NCI-H82 (cell line): ENCODE measurements at places on chromosomes 7 and 10.
A peak's percentile ranks its signal among the peaks of the same experiment; 100 is the strongest.

GRCh38 chr10:86390337-86391120 is 23.9 kb upstream of the GRID1 start:
- peak; percentile 76 for DNase-seq

- no peak for DNase-seq
Observed at GRCh38 chr10:52858722-52859121, 86.1 kb upstream of the MBL2 start.

DNA sequence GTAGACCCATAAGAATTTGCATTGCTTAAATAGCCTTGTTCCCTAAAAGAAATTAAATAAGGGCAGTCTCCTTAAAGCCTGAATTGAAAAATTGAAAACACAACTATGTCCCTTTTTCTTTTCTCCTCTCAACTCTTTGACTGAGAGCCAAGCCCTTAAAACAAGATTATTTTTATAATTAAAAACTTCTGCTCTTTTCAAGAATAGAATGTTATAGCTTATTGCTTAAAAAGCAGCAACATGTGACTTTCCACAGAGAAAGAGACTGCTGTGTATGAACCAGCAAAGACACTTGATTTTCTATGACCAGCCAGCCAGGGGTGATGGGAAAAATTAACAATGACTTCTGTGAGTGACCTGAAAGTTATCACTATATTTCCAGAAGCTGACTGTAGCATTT is 295.2 kb upstream of the CELF2 start:
- DNase-seq = no peak

DNA sequence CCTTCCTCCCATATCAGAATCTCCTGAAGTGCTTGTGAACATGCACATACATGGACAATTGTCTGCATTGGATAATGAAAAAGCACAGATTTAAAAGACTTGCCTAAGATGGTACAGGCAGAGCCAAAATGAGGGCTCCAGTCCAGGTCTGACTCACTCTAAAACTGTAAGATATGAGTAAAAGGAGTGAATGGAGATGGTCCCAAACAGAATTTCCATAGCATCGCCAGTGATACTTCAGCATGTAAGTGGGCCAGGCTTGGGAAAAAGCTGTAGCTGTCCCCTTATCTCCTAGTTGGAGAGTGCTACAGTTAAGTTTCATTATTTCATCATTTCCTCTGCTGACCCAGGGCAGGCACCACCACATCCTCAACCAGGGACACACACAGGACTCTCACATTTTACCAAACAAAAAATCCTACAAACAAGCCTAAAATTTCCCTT is 26.4 kb upstream of the IL6 start:
- DNase-seq = no peak

GRCh38 chr10:59934701-59935100 is 28.3 kb upstream of the CCDC6 start:
- no peak for DNase-seq

- DNase-seq = no peak
Observed at GRCh38 chr7:133784486-133785001, 342.6 kb upstream of the LRGUK start.

DNA sequence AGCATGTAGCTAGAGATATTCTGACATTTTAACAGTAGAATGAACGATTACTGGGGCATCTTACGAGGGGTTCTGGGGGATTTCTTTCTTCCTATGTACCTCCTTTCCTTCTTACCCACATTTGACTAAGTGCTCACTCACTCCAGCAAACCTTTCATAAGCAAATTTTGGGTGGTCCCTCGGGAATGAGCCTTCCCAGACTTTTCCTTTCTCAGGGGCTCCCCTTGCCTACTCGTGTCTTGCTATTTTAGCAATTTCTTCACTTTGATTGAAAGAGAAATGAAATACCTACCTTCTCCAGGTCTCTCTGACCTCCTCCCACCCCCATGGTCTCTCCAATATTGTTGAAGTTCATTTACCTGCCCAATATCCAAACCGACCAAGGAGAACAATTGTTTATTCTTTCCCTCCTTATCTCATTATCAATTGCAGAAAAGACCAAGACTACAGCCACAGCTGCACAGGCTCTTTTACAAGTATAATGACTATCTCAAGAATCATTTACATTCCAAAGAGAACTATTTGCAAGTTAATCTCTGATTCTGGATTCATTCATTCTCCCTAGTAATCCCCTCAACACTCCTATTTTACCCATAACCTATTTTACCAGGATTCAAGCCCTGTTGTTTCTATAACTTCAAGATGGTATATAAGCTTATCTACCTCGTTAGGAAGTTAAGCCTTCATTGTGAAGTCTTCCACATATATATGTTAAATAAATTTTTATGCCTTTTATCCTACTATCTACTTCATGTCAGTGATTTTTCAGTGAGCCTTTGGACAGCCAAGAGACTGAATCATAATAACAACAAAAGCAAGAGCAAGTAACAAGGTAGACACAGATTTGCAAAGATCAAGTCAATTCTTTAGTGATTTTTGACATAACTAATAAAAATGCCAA is 480.6 kb downstream of the IPMK start:
- no peak for DNase-seq

DNA sequence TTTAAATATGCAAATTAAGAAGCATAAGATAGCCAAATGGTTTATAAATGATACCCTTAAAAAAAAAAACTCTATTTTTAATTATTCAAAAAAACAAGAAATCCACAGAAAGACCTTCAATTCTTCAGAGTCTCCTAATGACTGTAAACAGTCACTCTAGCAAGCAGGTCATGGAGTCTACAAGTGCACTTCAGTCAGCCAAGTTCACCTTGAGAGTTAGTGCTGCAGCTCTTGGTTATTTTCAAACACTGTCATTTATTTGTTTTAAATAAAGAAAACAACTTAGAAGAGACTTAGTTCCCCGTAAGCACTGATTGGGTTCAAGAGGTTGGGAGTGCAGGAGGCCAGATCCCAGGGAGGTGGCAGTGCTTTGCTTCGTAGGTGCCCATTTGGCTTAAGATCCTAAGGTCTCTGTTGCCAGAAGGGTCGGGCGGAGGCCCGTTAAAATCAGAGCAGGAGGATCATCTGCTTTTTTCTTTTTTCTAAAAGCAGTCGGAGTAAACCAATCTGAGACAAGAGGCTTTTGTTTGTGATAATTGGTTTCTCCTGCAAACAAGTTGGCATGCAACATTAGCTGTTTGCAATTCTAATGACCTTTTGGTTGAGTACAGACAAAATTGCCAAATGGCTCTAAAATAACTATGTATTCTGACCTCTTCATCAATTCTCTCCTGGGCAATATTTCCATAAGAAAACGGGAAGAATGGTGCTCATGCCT is 86.4 kb upstream of the ELMO1 start:
- no peak for DNase-seq

- DNase-seq = no peak
Observed at GRCh38 chr10:73840056-73840402, 28.6 kb upstream of the NDST2 start.

DNA sequence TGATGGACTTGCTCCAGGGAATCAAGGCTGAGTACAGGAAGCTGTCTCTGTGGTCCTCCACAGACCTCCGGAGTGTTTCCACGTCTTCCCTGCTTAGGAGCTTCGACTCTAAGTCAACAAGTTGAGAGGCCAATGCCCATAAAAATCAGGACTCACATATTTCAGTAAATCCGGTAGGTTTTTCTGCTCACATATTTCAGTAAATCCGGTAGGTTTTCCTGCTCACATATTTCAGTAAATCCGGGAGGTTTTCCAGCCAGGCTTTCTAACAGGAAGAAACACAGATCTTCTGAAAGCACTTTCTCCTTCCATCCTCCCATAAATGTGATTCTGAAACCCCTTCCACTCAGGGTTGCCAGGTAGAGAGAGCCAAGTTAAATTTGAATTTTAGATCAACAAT is 340.1 kb upstream of the SHH start:
- no peak for DNase-seq

DNA sequence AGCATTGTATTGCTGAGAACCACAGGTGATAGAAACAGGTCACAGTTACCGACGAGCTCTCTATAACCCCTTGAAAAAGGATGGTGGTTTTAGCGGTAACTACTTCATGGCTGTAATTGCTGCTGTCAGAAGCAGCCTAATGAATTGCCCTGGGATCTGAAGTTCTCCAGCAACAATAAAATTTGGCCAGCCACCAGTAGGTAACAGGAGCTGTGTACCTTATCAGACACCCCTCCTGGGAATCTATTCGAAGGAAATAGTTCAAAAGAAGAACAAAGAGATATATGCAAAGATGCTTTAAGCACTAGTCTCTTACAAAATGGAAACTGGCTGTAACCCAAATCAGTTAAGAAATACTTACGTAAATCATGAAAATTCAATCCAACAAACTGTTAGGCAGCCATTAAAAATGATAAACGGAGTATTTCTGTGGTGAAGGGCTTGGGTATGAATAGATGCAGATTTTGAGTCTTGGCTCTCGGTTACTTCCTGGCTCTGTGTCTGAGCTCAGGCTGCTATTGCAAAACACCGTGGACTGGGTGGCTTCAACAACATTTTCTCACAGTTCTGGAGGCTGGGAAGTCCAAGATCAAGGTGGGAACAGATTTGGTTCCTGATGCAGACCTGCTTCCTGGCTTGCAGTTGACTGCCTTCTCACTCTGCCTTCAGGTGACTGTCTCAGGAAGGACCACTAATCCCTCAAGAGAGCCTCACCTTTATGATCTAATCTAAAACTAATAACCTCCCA is 1.6 kb downstream of the MSRB2 start:
- DNase-seq = no peak

GRCh38 chr7:117219485-117219884 is 103.4 kb downstream of the WNT2 start:
- DNase-seq = no peak

DNA sequence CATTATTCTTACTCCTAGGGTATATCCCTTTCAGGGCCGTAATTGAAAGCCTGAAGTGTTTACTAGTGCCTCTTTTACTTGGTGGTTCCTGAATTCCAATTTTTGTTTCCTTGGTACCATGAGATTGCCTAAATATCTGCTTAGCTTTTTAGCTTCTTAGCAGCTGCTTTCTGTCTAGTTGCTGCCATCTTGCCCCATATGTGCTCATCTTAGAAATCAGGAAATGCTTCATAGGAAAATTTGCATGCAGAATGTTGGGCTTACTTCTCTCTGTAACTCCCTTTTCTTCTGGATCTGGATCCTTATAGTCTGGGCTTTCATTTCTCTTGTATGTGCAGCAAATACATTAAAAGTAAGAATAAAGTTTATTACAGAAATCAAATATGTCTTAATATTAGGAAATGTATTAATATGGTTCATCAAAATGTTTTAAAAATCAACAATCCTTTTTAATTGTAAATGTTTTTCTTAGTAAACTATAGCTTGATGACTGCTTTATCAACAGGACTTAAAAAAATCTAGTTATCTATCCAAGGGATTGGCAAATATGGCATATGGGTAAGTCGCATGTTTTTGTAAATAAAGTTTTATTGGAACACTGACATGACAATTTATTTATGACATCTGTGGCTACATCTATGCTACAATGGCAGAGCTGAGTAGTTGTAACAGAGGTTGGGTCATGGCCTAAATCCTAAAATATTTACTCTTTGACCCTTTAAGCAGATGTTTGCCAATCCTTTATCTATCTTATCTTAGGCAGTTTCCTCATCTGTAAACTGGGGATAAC is 73.5 kb upstream of the CDK6 start:
- DNase-seq = peak; percentile 9

DNA sequence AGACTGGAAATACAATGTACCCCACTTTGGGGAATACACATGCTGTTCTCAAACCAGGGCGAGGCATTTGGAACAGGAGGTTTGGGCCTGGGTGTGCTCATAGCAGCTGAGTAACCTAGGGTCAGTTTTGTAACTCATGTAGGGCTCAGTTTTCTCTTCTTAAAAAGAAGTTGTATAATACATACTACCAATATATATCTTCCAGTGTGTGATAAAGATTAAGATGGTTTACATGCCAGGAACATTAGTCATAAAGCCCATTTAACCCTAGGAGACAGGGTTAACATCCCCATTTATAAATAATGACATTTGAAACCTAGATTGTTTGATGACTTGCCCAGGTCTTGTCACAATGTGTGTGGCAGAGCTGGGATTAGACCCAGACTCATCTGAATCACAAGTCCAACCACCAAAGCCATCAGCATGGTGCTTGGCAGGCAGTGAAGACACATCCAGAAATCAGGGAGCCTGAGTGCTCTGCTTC is 6.0 kb downstream of the AKR1B10 start:
- no peak for DNase-seq

DNA sequence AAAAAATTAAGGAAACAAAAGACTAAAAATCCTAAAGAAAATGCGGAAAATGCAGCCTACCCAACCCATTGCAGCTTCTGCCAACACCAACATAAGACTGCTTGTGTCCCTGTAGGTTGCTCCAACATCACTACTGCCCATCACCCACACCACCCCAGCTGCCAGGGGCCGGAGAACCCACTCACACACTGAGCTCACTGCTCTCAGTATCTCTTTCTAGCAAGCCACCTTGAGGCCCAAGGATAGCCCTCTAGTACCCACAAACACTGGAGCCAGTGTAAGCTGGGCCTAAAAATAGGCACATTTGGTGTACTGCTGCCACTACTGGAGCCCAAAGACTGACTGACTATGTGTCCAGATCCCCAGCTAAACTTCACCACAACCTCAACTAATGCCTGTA is 67.3 kb downstream of the MEST start:
- no peak for DNase-seq

DNA sequence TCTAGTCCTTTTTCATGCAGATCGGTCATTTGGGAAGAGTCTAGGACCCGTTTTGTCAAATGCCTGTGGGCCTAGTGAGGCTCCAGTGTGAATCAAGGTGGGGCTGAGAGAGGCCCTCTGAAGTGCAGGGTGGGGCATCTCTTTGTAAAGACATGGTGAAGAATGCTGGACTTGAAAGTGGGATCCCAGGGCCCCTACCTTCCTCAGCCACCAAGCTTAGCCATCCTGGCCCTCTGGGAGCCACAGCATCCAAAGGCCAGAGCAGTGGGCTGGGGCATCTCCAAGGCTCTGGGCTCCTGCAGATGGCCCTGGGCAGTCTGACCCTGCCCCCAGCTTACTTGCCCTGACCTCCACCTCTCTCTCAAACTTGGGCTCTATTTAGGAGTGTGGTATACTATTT is 78.5 kb downstream of the ADCY1 start:
- no peak for DNase-seq

GRCh38 chr10:45566415-45566814 is 106.2 kb downstream of the ZFAND4 start:
- no peak for DNase-seq

DNA sequence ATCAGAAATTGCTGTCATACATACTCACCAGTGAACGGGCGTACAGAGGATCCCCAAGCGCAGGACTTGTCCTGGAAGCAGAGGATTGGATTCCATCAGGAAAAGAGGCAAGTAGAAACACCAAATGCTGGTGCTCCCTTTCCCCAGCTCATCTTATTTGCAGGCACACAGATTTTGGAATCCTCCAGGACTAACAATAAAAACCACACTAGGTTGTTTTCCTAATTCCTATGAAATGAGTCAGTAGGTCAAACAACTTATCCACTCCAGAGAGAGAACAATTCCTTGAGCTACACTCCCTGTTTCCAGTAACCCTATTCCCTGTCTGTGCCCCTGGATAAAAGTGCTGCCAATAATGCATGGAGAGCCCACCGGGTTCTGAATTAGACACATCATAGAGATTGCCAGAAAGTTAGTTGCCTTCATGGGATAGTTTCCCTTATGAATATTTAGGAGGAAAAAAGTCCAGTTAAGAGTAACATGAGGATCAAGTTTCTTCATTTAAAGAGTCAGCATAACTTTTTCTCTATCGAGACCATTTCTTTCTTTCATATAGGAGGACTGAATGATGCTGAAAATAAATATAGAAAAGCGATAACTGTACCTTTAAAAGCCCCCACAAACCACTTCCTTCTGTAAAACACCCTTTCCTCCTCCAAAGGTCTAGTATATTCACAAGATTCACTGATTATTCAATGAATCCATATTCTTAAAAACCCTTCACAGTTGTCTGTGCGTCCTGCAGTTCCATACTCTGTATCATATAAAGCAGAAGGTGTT is 178.3 kb upstream of the KLF14 start:
- no peak for DNase-seq
